SIG-M5 (cell line): ENCODE measurements at places on chromosomes 12 and 14.

GRCh38 chr14:39050389-39050788, 52.6 kb downstream of the SEC23A start:
- DNase-seq = no peak

GRCh38 chr14:24057271-24057670, 5.5 kb downstream of the CARMIL3 start:
- DNase-seq = no peak

DNA sequence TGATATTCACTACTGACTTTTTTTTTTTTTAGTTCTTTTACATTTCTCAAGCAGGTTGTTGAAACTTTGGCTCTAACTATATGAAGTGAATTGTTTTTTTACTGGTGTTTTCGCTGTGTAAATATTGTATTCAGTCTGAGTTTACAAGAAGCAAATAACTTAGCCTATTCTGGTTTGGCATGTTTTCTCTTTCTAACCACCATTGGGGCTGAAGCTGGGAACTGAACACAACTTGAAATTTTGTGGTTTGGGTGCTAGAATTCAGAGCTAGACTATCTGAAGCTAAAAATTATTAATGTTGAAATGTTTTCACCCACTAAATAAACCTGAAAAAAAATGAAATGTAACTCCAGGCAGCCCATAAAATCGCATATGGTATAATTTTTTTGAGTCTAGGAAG, 37.2 kb downstream of the RAD51B start:
- DNase-seq = no peak

DNA sequence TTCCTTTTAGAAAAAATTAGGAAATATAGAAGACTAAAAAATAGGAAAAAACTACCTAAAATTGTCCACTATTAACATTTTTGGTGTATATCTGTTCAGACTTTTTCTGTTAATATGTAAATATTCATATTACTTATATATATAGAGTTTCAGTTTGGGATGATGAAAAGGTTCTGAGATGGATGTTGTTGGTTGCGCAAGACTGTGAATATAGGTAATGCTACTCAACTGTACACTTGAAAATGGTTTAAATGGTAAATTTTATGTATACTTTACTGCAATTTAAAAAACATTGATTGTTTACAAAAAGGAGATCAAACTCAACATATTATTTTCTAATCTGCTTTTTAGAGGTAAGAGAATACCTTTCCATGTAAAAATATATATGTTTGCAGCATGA, 200.9 kb downstream of the RAD51B start:
- no peak for DNase-seq

GRCh38 chr14:41875116-41875515, 268.4 kb downstream of the LRFN5 start:
- no peak for DNase-seq

DNA sequence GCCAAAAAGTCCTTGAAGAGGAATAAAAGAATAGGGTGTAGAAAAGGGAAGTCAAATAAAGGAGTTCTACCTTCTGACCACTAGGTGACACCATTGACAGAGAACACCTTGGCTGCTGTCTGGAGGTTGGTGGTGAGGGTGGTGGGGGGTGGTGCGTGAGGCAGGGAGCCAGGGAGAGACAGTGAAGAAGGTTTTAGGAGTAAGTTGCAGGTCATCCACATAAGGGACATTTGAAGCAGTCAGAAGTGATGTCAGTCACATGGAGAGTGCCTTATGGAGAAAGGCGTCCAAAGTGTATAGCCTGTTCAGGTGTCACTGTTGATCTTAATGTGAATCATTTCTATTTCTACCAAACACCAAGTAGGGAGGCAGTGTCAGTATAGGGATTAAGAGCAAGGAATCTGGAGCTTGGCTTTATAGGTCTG, 279.3 kb upstream of the DDHD1 start:
- no peak for DNase-seq
